ENCODE measurements at places on chromosomes 2 and 18.
A peak's percentile ranks its signal among the peaks of the same experiment; 100 is the strongest.

DNA sequence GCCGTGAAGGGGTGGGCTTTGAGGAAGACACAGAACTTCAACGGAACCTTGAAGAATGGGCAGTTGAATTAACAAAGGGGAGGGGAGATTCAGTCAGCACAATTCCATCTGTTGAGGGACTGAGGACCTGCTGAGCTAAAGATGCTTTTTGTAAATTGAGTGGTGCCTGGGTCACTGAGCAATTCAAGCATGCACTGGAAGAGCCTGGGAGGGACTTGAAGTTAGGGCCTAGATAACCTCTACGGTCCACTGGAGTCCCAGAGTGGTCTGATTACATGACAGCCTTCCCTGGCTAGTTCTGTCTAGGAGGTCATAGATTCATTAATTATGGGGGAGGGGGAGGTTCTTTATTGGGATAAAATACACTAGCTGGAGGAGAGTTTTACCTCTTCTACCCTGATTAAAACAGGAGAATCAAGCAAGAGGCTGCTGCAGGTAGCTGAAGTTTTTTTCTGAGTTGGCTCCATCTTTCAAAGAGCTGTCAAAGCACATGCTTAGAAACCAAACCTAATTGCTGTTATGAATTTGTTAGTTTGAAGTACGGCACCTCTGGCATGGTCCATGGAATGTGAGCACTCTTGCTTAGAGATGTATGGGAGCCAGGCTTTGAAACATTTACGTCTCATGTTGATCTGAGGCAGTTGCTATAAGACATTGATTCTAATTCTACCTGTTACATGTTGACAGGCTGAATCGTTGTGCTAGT, 290.2 kb downstream of the PRKCE start:
- no peak for DNase-seq

DNA sequence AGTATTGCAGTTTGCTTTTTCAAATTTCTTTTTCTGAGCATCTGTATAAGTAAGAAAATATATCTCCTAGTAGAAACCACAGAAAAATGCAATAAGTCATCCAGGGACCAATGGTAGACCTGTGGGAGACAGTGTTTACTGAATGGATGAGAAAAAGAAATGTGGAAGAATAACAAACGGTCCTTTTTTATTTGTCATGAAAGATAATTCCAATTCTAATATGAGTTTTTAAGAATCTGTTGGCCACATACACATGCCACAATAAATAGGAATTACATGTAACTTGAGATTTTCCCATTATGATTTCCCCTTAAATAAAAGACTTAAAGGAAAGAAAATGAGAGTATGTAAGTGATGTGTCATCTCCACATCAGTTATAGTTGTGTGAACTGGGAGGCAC, 107.7 kb upstream of the RAB27B start:
- no peak for DNase-seq

DNA sequence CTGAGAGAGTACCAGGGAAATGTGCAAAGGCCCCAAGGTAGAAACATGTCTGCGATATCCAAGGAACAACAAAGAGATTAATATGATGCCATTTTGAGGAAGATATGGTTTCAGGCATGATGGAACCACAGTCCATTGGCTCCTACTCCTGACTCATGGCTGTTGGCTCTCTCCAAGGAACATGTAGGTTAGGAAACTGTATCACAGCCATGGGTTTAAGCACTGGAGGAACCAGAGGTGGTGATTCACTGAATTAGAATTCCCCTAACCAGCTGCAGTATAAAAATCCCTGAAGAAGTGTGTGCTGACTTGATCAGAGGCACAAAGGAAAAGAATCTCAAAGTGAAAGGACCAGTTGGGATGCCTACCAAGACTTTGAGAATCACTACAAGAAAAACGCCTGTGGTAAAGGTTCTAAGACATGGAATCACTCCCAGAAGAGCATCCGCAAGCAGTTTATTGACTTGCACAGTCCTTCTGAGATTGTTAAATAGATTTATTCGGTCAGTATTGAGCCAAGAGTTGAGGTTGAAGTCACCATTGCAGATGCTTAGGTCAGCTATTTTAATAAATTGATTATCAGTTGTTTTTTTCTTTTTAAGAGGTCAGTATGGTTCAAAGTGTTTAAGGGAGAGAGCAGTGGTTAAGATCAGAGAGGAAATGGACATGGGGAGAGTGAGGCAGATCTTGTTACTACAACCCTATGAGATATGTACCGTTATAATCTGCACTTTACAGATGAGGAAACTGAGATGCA, 110.7 kb upstream of the OTX1 start:
- DNase-seq = peak; percentile 50

DNA sequence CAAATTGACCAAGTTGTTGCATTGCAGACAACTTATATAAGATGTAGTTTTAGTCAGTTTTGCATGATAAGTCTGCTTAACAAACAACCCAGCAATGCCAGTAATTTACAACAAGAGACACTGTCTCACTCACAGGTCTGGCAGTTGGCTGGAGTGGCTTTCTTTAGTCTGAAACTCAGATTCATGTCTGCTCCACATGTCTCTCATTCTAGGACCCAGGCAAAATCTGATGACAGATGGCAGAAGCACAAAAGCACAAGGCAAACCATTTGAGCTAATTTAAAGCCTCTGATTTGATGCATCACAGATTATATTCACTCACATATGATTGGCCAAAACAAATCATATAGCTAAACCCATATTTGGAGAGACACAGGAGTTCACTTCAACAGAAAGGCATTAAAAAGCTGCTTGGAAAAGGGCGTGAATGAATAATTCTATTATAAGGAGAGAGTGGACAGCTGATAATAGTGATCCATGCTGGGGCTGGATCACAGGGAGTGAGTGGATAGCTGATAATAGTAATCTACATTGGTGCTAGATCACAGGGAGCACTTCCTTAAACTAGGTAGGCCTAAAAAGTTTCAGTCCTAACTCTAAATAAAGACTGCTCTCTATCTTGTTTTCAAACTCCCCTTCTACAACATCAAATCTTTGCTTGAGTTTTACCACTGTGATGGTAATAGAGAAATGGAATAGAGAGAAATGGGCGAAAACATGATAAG, 593.2 kb upstream of the ZNF804A start:
- DNase-seq = no peak

- DNase-seq = no peak
These were observed 80.8 kb downstream of the DYSF start for GRCh38 chr2:71534201-71534600.

- DNase-seq = no peak
These were observed 161.8 kb upstream of the KLF7 start for GRCh38 chr2:207327513-207327912.

GRCh38 chr2:37612382-37612781, 59.1 kb downstream of the CDC42EP3 start:
- DNase-seq = no peak

DNA sequence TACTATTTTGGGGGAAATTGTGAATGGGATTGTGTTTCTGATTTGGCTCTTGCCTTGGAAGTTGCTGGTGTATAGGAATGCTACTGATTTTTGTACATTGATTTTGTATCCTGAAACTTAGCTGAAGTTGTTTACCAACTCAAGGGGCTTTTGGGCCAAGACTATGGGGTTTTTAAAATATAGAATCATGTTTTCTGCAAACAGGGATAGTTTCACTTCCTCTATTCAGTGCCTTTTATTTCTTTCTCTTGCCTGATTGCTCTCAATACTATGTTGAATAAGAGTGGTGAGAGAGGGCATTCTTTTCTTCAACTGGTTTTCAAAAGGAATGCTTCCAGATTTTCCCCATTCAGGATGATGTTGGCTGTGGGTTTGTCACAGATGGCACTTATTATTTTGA, 1383.8 kb upstream of the ACVR2A start:
- no peak for DNase-seq

Data from fibroblast of skin of left biceps (primary cell).